Activated naive CD8-positive, alpha-beta T cell treated with anti-CD3 and anti-CD28 coated beads, Interleukin-2, amount 10 ng/mL, durations not matched to agents 7 days and 5 days (primary cell): ENCODE measurements at places on chromosomes 4 and X. TPM values are rescaled to one million over a fixed set of nuclear protein-coding genes. Genes with fewer than 3 reads are reported as not detected.
A peak's percentile ranks its signal among the peaks of the same experiment; 100 is the strongest.

- peaks cover 26% of the 10 kb centered on the region for H3K4me1 ChIP-seq
- no peak for DNase-seq
- peaks cover 36% of the 10 kb centered on the region for H3K36me3 ChIP-seq
These were observed 10.3 kb downstream of the STAP1 start for GRCh38 chr4:67568820-67569219.

GRCh38 chr4:6794189-6794588 lies 11.7 kb downstream of the KIAA0232 start:
- peaks cover 41% of the 10 kb centered on the region for H3K4me1 ChIP-seq
- no peak for DNase-seq
- no peak overlapping the region for H3K4me3 ChIP-seq
- no peaks in the 10 kb centered on the region for H3K27me3 ChIP-seq
- H3K27ac ChIP-seq: no peak overlapping the region

GRCh38 chr4:16196482-16197393 lies 29.5 kb downstream of the TAPT1 start:
- H3K27me3 ChIP-seq: no peaks in the 10 kb centered on the region
- peaks cover 12% of the 10 kb centered on the region for H3K4me1 ChIP-seq
- H3K27ac ChIP-seq: no peak overlapping the region
- H3K36me3 ChIP-seq: peaks cover 8% of the 10 kb centered on the region
- no peak for DNase-seq

DNA sequence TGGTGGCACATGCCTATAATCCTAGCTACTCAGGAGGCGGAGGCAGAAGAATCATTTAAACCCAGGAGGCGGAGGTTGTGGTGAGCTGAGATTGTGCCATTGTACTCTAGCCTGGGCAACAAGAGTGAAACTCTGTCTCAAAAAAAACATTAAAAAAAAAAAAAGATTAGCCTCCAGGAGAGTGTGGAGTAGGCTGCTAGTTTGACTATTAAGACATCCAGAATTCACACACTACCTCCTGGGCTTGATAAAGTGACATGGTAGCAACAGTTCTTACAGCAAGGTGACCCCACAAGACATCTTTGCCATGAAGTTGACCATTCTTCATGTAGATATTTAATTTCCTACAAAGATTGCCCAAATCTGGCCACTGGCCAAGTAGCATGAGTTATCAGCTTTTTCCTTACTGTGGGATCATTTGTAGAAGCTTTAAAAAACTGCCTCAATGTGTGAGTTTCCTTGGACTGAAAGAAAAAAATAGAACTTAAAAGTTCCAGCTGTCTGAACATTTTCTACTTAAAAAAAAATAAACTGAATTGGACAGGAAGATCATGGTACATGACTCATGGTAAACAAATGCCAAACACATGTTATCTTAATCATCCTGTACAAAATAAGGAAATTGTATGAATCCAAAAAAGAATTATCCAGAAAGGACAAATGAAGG lies 35.3 kb upstream of the SPRY1 start:
- H3K4me3 ChIP-seq: no peak overlapping the region
- peaks cover 4% of the 10 kb centered on the region for H3K27me3 ChIP-seq
- H3K36me3 ChIP-seq: no peaks in the 10 kb centered on the region

- no peaks in the 10 kb centered on the region for H3K36me3 ChIP-seq
- no peak overlapping the region for H3K27ac ChIP-seq
- no peak overlapping the region for H3K4me3 ChIP-seq
- no peaks in the 10 kb centered on the region for H3K27me3 ChIP-seq
- no peaks in the 10 kb centered on the region for H3K4me1 ChIP-seq
These were observed 475.7 kb upstream of the SLIT2 start for GRCh38 chr4:19776021-19776459.

DNA sequence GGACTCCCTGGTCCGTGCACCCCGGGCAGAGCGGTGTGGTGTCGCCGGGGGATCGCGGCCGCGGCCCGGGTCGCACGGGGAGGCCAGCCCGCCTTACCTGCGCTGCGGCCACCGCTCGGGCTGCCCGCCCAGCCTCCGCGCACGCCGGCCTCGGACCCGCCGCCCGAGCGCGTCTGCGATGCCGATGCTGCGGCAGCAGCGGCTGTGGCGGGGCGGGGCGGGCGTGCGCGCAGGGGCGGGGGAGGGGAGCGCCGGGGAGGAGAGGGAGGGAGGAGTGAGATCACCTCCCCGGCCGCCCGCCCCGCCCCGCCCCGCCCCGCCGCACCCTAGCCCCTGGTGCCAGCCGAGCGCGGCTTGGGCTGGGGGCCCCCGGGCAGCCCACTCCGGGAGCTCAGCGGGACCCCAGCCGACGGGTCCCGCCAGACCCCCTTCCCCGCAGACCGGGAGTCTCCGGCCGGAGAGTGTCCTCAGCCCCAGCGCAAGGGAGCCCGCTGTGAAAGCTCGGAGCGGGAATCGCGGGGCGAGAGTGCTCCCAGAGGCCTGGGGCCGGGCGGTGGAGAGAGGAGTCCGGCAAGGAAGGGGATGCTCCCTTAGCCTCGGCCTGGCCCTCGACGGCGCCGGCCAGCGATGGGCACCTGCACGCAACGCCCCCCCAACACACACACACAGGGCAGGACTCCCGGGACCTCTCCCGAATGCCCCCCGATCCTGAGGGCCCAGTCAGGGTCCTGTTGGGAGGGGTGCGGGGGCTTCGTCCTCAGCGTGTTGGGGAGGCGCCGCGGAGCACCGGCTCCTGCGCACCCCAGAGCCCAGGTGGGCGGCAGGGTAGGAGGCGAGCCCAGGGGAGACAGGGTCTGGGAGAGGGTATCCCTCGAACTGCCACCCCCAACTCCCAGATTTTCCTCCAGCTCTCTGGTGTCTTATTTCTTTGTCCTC lies at the start of gene L1CAM:
Gene L1CAM (minus strand): TSS at position 206 of the 936 bp plus-strand sequence. CDS start 10,337 bp downstream, outside the sequence.
- H3K4me1 ChIP-seq: no peaks in the 10 kb centered on the region
- H3K4me3 ChIP-seq: peak within 1 kb of the TSS; percentile 64
- no peaks in the 10 kb centered on the region for H3K36me3 ChIP-seq
- peaks cover 29% of the 10 kb centered on the region for H3K27me3 ChIP-seq
- DNase-seq: no peak

DNA sequence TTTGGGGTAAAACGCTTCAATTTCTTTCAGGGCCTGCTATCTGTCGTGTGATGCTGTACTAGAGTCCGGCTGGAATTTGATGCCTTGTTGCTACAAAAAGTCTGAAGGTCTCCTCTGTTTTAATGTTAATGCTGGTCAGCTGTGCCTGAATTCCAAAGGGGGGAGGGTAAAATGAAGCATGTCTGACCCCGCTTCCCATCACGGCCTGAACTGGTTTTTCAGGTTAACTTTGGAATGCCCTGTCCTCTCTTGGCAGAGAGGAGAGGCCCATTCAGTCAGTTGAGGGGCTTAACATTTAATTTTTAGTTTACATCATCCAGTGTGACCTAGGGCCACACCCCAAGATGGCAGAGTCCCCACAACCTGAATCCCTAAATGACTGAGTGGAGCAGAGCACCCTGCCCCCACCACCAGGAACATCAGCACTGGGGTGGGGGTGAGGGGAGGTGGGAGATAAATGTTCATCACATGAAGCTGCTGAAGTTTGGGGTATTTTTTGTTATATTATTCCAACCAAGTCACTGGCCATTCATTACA lies 47.9 kb upstream of the GPR78 start:
- no peak overlapping the region for H3K27ac ChIP-seq
- DNase-seq: no peak
- H3K4me3 ChIP-seq: no peak overlapping the region

- H3K27ac ChIP-seq: no peak overlapping the region
- DNase-seq: no peak
- H3K36me3 ChIP-seq: no peaks in the 10 kb centered on the region
These were observed 492.3 kb downstream of the CENPC start for GRCh38 chr4:67052814-67053675.

GRCh38 chr4:36979533-36979932 lies 265.0 kb upstream of the NWD2 start:
- no peaks in the 10 kb centered on the region for H3K36me3 ChIP-seq
- H3K4me1 ChIP-seq: no peaks in the 10 kb centered on the region
- H3K27me3 ChIP-seq: no peaks in the 10 kb centered on the region
- no peak overlapping the region for H3K27ac ChIP-seq
- no peak overlapping the region for H3K4me3 ChIP-seq

- H3K4me1 ChIP-seq: no peaks in the 10 kb centered on the region
- H3K36me3 ChIP-seq: no peaks in the 10 kb centered on the region
- H3K27ac ChIP-seq: no peak overlapping the region
- DNase-seq: no peak
- H3K27me3 ChIP-seq: no peaks in the 10 kb centered on the region
These were observed 13.3 kb downstream of the CLDN2 start for GRCh38 chrX:106933538-106933961.

DNA sequence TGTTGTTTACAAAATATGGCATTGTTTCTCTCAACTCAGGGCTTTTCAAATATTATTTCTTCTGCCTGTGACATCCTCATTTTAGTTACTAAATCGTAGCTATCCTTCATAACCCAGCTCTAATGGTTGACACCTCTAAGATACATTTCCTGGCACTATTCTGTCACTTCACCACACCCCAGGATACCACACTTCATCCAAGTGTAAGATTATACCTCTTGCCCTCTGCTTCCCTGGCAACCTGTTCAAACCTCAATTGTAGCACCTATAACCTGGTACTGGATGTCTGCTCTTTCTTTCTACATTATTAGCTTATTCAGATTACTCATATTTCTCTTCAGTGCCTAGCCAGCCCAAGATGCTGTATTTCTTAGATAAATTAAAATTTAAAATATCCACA lies 175.7 kb upstream of the SPIN4 start:
- no peaks in the 10 kb centered on the region for H3K27me3 ChIP-seq
- no peak overlapping the region for H3K4me3 ChIP-seq
- no peak overlapping the region for H3K27ac ChIP-seq
- H3K36me3 ChIP-seq: peaks cover 4% of the 10 kb centered on the region
- H3K4me1 ChIP-seq: no peaks in the 10 kb centered on the region

DNA sequence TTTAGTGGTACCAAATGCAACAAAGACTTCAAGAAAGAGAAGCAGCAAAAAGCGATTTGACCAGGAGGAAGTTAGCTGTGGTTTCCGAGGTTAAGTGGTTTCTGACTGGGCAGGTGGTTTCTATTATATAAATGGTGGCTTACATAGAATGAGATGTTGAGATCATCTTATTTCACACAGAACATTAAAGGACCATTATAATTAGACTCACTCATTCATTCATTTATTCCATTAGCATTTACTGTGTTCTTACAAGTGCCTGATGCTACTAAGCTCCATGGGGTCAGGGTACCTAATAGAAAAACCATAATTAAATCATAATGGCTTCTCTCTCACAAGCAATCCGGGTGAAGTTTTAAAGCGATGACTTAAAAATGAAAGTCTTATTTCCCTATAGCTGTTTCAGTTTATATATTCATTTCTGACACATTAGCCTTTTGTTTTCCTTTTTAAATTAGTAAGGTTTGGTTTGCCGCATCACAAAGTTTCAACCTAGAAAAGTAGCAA lies 10.6 kb downstream of the TSPAN6 start:
- H3K4me1 ChIP-seq: peaks cover 9% of the 10 kb centered on the region
- peaks cover 8% of the 10 kb centered on the region for H3K27me3 ChIP-seq
- DNase-seq: no peak

- no peak for DNase-seq
- peaks cover 3% of the 10 kb centered on the region for H3K27me3 ChIP-seq
- no peaks in the 10 kb centered on the region for H3K36me3 ChIP-seq
- H3K4me1 ChIP-seq: peaks cover 3% of the 10 kb centered on the region
- no peak overlapping the region for H3K4me3 ChIP-seq
These were observed 53.9 kb upstream of the ATP8A1 start for GRCh38 chr4:42710761-42711160.

- no peaks in the 10 kb centered on the region for H3K27me3 ChIP-seq
- no peak overlapping the region for H3K4me3 ChIP-seq
- H3K4me1 ChIP-seq: no peaks in the 10 kb centered on the region
These were observed 188.0 kb upstream of the PACRGL start for GRCh38 chr4:20512033-20512792.

- H3K4me3 ChIP-seq: no peak overlapping the region
- H3K36me3 ChIP-seq: peaks cover 34% of the 10 kb centered on the region
- DNase-seq: no peak
- peaks cover 3% of the 10 kb centered on the region for H3K4me1 ChIP-seq
These were observed 67.2 kb downstream of the FNIP2 start for GRCh38 chr4:158836002-158836369.

- H3K36me3 ChIP-seq: no peaks in the 10 kb centered on the region
- no peak for DNase-seq
- no peak overlapping the region for H3K27ac ChIP-seq
- no peaks in the 10 kb centered on the region for H3K27me3 ChIP-seq
- H3K4me3 ChIP-seq: no peak overlapping the region
These were observed 213.0 kb upstream of the FAT4 start for GRCh38 chr4:125101719-125102118.

GRCh38 chrX:29561417-29561816 lies 653.9 kb upstream of the MAGEB2 start:
- no peak overlapping the region for H3K27ac ChIP-seq
- no peaks in the 10 kb centered on the region for H3K4me1 ChIP-seq
- no peak overlapping the region for H3K4me3 ChIP-seq
- H3K36me3 ChIP-seq: no peaks in the 10 kb centered on the region
- H3K27me3 ChIP-seq: no peaks in the 10 kb centered on the region

- no peak for DNase-seq
- no peak overlapping the region for H3K27ac ChIP-seq
- H3K36me3 ChIP-seq: no peaks in the 10 kb centered on the region
- H3K4me1 ChIP-seq: peaks cover 3% of the 10 kb centered on the region
- no peak overlapping the region for H3K4me3 ChIP-seq
These were observed 121.5 kb downstream of the RAPGEF2 start for GRCh38 chr4:159224408-159224807.

- peak; percentile 19 for DNase-seq
- H3K27ac ChIP-seq: no peak overlapping the region
- no peaks in the 10 kb centered on the region for H3K27me3 ChIP-seq
These were observed 79.6 kb upstream of the LRPAP1 start for GRCh38 chr4:3611778-3612177.

DNA sequence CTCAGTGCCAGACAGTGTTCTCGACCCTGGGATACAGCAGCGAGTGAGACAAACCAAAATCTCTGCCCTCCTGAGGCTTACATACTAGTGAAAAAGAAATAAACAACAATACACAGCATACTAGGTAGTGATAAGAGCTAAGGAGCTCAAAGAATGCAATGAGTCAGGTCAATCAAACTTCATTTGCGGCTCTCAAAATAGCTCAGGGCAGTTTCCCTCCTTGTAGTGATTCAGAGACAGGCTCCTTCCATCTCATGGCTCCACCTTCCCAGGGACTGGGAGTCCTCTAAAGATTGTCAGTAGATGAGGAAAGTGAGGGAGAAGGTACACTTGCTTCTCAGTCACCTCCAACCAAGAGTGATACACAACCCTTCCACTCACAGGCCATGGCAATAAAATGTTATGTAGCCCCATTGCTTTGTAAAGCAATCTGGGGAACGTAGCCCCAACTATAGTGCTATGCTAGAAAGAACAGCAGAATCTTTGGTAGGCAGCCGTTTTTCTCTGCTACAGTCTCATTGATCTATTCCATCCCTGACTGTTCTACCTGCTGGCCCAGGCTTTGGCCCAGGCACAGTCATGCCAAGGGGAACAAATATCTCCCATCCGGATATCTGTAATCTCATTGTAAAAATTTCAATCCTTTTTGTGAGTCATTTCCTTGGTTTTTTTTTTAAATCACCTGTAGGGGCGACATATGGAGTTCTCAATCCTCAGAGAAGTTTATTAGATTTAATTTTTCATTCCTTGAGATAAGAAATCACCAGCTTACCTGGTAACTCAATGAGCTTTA lies 183.1 kb upstream of the S100G start:
- H3K4me1 ChIP-seq: peaks cover 1% of the 10 kb centered on the region
- DNase-seq: no peak
- H3K27ac ChIP-seq: no peak overlapping the region
- no peak overlapping the region for H3K4me3 ChIP-seq
- H3K27me3 ChIP-seq: no peaks in the 10 kb centered on the region

Gene CXXC4
- 0.06 TPM for total RNA-seq

Gene LANCL3
- total RNA-seq: 0.39 TPM

Gene TMEM35A
- not detected for total RNA-seq

Gene OPN1MW2
- not detected for total RNA-seq

Gene FRMD7
- total RNA-seq: not detected

Gene WDR17
- 0.58 TPM for total RNA-seq

Gene COQ2
- total RNA-seq: 13.1 TPM

Gene RASGEF1B
- total RNA-seq: 8.0 TPM

Gene TSPAN7
- not detected for total RNA-seq

Gene NAA11
- not detected for total RNA-seq

Gene HSD17B13
- 0.48 TPM for total RNA-seq
